ENCODE measurements at places on chromosomes 4 and X.

GRCh38 chrX:136999024-136999423, 34.8 kb downstream of the GPR101 start:
- no peak for DNase-seq

DNA sequence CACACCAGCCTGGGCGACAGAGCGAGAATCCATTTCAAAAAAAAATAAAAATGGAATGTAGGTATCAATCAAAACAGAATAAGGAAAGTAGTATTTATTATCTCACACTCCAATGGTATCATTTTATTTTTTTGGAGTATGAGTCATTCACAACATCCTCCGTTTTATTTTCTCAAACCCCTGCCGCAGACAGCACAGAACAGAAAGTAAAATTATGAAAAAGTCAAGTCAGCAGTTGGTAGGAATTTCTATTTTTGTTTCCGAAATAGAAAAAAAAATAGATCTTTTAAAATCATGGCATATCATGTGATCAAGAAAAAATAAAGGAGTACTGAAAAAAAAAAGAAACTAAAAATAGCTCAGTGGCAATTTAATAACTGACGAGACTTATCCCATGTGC, 490.7 kb upstream of the TENM3 start:
- DNase-seq, result no peak

- DNase-seq, result no peak
Observed at GRCh38 chrX:49204709-49205108, 4.7 kb upstream of the SYP start.

- DNase-seq, result no peak
Observed at GRCh38 chr4:75708218-75708691, 16.1 kb upstream of the USO1 start.

DNA sequence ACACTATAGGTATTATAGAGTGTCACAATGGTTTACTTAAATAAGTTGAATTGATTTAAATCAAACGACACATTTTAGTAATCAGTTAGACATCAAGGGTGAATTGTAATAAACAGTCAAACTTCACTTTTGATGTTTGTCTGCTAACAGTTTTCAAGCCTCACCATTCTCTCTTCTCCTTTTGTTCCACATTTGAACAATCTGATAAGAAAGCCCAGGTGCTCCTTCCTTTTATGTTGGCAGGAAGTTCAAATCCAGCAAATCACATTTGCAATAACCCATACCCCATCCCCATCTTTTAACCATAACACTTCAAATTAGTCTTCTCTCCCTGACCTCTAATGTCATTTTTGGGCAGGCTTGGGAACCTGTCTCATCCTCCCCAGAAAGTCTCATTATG, 63.4 kb upstream of the GC start:
- no peak for DNase-seq

GRCh38 chr4:122772311-122772710, 39.8 kb downstream of the BBS12 start:
- no peak for DNase-seq

- no peak for DNase-seq
Observed at GRCh38 chrX:679291-679979, 48.8 kb downstream of the SHOX start.

DNA sequence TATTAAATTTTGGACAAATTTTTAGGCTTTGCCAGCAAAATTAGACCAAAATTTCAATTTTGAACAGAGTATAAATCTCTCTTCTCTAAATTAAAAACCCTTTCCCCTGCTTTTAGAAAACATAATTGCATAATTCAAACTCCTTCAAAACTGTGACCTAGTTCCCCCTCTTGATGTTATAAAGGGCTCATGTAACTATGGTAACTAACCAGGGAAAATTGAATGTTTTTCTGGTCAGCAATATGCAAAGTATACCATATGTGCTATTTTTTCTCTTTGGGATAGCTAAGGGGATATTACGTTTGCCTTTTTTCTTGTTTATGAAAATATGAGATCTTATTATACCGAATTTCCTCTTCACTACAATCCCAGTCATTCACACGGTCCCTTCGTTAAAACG, 5.1 kb upstream of the ING2 start:
- no peak for DNase-seq

- no peak for DNase-seq
Observed at GRCh38 chr4:123120473-123120872, 198.1 kb upstream of the NUDT6 start.

DNA sequence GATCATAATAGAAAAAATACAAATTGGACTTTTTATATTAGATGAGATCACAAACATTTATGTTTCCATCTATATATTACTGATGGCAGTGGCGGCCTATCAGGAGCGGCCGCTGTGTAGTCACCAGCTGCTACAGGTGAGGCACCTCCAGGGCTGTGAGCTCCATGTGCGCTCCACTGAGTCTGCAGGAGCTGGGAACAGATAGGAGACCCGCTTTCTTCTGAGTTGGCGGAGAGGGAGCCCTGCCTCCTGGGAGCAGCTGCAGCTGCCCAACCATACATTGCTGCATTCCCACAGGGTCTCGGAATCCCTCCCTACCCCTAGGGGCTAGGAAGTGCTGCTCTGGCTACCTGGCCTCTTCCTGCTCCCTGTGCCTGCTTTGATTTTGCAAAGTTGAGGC, 812.9 kb downstream of the PDHA2 start:
- DNase-seq, result no peak

DNA sequence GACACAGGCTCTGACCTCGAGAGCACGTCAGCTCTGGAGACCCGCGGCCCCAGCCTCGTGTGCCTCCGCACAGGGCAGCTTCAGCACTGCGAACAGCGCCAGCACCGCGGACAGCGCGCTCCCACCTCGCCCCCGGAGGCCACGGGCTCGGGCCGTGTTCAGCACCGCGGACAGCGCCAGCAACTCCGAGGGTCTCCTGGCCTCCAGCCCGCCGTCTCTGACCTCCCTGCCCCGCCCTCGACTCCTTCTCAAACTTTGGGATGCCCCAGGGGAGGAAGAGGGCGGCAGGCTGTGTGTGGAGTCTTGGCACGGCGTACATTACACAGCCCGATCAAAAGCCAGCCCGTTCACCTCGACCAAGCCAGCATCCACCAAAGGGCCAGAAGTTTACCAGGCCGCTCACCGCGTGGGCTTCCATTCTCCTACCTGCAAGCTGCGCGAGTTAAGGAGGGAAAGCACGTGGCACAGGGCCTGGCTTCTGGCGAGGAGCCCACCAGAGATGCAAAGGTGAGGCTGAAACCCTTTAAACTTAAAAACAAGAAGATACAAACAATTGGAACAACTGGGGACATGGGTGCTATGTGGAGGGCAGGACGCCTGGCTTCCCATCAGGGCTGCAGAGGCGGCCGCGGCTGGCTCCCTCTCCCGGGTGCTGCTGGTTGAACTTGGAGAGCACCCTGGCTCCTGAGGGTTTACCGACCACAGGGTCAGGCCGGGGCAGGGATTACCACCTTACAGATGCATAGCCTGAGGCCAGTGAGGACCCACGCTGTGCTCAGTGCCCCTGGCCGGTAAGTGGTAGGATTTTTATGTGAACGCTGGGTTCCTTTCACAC, 4.5 kb upstream of the NKX1-1 start:
- DNase-seq, result peak; percentile 84

GRCh38 chr4:151035328-151035727, 20.2 kb upstream of the LRBA start:
- no peak for DNase-seq

DNA sequence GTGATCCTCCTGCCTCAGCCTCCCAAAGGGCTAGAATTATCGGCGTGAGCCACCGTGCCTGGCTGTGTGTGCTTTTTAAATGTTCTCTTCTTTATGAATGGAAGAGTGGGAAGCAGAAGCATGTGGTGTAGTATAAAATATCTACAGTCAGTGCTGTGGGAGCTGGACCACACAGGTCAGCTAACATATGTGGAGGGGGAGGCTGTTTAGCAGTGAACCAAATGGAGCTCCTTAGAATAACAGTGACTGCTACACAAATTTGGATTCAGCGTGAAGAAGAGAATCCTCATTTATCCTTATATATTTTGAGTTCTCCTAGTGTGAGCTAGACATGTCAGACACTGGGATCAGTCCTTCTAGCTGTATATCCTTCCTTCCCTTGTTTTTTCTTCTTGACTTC, 3.2 kb downstream of the SNX25 start:
- DNase-seq, result no peak
